ENCODE measurements at places on chromosomes 7 and 10.

- no peak for DNase-seq
These were observed 43.0 kb upstream of the HECTD2 start for GRCh38 chr10:91367127-91367531.

DNA sequence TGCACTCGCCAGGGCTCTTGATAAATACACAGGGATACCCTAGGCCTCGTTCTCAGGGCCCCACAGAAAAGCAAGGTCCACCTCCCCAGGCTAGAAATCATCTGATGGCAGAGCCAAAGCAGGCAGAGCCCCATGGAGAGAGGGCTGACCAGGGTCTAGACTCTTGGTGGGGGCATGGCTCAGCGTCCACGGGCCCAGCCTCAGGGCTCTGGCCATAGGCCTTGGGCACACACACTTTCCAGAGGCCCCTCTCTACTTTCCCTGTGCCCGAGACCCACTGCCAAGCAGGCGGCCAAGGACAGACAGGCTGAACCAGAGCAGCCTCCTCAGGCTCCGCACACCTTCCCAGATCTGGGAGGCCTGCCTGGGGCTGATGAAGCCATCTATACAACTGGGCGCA is 64.8 kb downstream of the FAM53B start:
- no peak for DNase-seq

DNA sequence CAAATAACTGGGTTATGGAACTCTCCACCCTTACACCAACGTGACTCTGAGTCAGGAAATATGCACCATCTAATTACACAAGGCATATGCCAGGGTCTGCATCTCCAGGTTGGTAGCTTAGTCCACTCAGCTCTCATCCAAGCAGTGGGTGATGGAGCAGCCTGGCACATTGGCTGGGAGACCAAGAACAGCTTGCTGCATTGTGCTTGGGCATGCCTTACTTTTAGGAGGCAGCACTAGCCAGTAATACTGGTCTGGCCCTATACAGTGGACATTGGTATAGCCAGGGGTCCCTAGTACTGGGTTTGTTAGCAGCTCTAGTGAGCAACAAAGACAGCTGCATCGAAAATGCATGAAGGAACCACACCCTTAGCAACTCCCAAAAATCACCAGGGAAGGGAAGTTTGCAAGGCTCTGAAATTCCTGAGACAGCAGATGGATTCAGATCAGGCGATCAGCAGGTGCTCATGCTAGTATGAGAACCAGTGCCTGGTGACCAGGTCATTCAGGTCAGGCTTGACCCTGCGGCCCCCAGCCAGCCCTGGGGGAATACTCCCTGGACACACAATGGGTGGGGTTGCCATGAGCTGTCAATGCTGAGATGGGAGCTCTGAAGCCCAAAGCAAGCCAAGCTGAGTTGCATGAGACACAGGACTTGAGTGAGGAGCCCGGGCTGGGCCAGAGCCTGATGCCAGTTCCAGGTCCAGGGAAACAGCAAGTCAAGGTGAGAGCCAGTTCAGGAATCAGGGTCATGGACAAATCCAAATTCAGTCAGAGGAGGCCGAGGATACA is 217.9 kb upstream of the ZMIZ1 start:
- DNase-seq: no peak

DNA sequence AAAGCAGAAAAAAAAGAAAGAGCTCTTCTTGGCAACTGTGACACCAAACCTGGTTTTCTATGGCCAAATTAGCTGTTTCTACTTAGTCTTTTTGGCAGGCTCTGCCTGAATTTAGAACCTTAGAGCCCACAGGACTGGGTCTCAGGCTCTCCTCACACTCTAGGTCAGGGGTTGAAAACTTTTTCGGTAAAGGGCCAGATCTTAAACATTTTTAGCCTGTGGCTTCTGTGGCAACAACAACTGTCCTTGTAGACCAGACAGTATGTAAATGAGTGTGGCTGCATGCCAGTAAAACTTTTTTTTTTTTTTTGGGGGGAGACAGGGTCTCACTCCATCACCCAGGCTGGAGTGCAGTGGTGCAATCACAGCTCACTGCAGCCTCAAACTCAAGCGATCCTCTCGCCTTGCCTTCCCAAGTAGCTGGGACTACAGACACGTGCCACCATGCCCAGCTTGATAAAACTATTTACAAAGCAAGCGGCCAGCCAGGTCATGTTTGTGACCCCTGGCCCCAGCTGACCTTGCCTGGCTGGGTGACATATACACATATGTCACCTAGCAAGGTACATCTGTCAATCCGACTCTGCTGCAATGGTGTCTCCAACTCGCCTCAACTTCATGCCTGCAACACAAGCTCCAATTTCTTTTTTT is 17.4 kb downstream of the KPNA7 start:
- DNase-seq: no peak

- DNase-seq: no peak
These were observed 279.1 kb upstream of the PITRM1 start for GRCh38 chr10:3451516-3452172.

GRCh38 chr7:23968791-23969190 is 258.8 kb downstream of the STK31 start:
- DNase-seq: no peak

- DNase-seq: no peak
These were observed 330.3 kb upstream of the NPSR1 start for GRCh38 chr7:34327681-34328080.

DNA sequence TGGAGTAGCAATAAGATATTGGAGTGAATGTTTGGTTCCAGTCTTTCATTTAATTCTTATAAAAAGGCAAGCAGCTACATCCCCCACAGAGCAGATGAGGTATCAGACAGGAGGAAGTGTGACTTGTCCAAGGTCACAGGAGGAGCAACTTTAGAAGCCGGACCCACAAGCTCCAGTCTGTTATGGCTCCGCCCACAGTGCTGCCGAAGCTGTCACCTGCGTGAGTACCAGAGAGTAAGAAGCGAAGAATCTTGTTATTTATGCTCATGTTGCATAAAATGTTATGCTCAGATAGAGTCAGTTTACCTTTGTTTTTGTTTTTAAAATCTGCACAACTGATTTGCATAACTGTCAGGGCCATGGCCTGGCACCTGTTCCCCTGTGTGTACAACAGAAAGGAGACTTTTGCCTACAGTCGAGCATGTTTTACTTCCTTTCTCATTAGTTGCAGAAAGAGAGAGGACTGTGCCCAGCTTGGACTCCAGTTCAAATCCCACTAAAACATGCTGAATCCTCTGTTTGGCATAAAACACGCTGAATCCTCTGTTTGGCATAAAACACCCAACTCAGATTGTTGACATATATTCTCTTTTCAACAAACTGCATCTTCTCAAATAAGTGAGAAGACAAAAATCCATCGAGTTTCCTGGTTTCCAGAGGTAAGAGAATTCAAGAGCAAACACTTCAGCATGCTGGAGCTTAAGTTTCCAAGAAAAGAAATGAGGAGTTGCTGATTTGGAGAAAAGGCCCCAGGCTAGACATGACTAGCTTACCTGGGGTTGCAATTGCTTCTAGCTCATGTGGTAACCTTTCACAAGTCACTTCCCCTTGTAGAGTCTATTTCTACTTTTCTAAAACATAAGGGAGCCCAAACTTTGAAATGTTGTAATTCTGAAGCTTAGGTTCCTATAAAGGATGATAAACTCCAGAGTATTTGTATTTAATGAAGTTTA is 409.8 kb upstream of the ZMIZ1 start:
- no peak for DNase-seq

GRCh38 chr10:60985951-60986350 is 42.0 kb upstream of the RHOBTB1 start:
- DNase-seq: no peak

DNA sequence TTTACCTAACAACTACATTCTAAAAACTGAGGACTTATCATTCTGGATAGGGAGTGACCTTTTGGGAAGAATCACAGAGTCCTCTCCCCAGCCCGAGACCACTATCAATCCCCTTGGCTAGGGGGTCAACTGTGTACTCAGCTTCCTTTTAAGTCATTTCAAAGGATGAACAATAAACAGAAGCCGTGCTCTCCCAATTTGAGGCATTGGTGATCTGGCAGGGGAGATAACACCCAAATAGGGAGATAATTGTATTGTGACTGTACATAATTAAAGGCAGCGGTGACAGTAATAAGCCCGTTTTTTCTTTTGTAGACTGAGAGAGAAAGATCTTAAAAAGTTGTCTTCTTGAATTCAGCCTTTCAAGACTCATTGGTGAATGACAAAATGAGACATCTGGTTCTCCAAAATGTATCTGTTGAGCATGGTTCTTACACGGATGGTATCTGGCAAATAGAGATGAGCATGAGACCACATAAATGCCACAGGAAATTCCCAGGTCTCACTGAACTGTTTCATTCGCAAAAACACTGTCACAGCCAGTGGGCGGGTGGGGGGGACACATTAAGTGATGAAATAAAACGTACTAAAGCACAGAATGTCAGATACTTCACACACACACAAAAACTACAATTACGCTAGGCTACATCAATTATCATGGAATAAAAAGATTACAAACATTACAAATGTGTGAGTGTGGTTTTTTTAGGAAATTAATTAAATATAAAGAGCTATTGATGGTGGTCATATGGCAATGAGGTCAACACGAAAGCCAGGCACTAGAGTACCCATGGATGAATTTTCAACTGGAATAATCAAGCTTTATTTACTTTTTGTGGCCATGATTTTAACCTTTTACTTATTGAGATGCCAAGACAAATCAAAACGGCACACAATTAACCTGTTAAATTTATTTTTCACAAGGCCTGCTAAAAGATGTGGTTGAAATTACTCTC is 108.4 kb downstream of the HIPK2 start:
- no peak for DNase-seq

GRCh38 chr10:131233611-131234258 is 77.8 kb downstream of the TCERG1L start:
- DNase-seq: no peak

DNA sequence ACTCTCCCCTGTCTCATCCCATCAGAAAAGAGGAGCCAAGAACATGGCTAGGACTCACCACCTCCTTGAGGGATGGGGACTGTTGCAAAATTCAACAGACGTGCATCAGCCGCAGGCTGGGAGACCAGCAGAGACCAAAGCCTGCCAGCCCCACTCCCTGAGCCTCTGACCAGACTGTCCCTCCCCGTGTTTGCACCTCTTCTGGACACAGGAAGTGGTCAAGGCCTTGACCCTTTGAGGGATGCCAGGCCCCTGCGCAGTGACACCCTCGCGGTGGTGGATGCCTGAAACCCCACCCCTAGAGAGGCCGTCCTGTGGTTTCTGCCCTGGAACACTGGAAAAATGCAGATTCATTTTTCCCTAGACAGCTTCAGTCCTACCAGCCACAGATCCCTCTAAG is 128.4 kb upstream of the TCF7L2 start:
- DNase-seq: no peak

GRCh38 chr7:121103579-121103978 is 115.1 kb downstream of the CPED1 start:
- DNase-seq: no peak

GRCh38 chr10:128339753-128340152 is 213.5 kb upstream of the MKI67 start:
- DNase-seq: no peak

DNA sequence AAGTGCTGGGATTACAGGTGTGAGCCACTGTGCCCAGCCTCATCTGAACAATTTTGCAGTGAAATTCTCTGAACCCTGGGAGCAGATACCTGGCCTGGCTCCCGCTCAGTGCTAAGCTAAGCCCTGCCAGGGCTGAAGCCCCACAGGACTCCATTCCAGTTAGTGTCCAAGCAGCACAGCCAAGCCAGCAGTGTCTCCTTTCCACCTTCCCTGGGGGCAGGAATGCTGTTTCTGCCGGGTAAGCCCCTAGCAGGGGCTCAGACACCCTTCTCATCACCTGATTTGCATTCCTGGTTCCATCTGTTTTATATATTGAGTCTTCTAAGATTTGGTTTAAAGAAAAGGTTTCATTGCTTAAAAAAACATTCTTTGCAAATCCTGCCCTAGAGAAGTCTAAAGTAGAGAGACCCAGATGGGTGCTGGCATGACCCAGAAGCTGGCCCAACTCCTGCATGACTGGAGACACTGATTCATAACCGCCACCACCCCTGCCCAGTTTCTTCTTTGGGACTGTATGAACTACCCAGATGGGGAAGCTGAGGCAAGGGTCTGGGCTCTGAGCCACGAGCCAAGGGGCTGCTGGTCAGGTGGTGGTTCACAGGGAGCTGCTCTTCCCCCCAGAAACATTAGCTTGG is 14.0 kb downstream of the SLC13A4 start:
- no peak for DNase-seq

- no peak for DNase-seq
These were observed 31.7 kb upstream of the DNMBP start for GRCh38 chr10:100041306-100042002.

GRCh38 chr10:60142736-60143135 is 236.4 kb upstream of the CCDC6 start:
- DNase-seq: no peak

DNA sequence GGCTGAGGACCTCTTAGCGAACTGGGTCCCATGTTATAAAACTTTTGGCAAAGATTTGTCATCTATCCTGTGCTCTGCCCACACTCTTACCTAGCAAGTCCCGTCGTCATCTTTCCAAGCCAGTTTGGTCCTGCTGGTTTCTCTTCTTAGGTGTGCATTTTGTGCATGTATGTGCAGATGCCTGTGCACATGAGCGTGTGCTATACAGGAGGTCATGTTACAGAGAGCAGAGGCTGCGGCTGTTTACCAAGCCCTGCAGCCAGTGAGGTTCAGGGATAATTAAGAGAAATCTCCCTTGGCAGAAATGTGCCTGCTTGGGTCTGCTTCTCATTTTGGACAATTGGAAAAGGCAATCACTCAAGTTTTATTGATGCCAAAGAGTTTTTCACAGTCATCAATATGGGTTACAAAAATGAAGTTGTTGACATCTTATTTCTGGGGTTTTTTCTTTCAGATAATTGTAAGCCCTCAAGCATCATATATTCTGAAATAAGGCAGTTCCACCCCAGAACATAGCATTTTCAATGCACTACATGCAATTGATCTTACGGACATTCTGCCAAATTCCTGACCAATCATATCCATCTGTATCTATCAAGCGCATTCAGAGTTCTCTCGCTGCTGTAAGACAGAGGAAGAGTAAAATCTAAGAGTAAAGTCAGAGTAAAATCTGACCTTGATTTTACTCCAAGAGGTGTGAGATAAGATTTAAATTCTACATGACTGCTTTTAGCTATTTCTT is 361.4 kb upstream of the ZNF32 start:
- DNase-seq: no peak

DNA sequence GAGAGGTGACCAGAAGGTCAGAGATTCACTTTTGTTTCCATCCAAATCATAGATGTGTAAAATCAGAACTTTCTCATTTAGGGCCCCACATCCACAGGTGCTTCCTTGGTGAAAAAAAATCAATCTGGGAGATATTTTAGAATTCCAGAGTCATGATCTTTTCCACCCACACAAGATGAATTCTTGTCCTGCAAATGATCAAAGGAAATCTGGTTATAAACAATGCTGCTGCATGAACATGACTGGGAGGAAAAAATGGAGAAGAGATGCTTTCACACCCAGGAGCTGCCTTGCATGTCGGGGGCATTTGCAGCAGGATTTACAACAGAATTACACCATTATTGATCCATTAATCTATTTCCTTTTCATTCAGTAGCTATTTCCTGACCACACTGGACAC is 106.5 kb upstream of the TMEM72 start:
- no peak for DNase-seq
